SJSA1 (cell line): ENCODE measurements at places on chromosomes 12 and 14.

DNA sequence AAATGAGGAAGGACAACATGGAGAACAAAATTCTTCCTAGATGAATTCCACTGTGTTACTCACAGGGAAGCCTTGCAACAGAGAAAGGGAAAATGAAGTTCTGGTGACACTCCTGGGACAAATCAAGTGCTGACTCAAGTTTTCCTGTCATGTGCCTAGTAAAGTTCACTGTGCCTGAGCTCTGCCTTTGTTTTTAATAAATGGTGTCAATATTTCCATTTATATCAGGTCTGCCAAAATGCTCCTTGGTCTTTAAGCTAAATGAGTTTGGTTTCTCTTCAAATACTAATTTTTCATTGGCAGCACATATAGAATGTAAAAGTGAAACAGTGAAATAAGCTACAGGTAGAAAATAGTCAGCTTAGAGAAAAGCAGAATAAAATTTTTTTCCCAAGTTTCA is 33.0 kb downstream of the HIGD1C start:
- DNase-seq: peak; percentile 21

- DNase-seq: no peak
Measured at GRCh38 chr14:59282378-59282765, 93.9 kb downstream of the DAAM1 start.

GRCh38 chr12:24078318-24078765 is 128.9 kb upstream of the SOX5 start:
- DNase-seq: no peak

DNA sequence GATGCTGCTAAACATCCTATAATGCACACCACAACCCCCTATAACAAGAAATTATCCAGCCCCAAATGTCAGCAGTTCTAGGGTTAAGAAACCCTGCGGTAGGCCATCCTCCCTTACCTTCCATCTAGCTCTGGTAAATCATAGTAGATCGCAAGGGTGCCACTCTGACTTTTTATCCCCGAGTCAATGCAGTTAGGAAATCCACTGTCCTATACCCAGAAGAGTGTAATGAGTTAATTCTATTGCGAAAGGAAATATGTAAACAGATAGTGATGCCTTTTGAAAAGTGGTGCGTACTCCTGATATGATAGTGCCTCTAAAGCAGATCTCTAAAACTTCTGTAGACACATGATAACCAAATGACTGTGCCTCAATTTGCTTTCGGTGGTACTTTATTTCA is 29.8 kb downstream of the SCFD1 start:
- no peak for DNase-seq

GRCh38 chr12:101010896-101011295 is 199.1 kb downstream of the SLC5A8 start:
- DNase-seq: no peak
